ENCODE measurements at places on chromosomes 4 and X.

GRCh38 chr4:100707786-100708185 lies 190.0 kb upstream of the EMCN start:
- DNase-seq, result no peak

DNA sequence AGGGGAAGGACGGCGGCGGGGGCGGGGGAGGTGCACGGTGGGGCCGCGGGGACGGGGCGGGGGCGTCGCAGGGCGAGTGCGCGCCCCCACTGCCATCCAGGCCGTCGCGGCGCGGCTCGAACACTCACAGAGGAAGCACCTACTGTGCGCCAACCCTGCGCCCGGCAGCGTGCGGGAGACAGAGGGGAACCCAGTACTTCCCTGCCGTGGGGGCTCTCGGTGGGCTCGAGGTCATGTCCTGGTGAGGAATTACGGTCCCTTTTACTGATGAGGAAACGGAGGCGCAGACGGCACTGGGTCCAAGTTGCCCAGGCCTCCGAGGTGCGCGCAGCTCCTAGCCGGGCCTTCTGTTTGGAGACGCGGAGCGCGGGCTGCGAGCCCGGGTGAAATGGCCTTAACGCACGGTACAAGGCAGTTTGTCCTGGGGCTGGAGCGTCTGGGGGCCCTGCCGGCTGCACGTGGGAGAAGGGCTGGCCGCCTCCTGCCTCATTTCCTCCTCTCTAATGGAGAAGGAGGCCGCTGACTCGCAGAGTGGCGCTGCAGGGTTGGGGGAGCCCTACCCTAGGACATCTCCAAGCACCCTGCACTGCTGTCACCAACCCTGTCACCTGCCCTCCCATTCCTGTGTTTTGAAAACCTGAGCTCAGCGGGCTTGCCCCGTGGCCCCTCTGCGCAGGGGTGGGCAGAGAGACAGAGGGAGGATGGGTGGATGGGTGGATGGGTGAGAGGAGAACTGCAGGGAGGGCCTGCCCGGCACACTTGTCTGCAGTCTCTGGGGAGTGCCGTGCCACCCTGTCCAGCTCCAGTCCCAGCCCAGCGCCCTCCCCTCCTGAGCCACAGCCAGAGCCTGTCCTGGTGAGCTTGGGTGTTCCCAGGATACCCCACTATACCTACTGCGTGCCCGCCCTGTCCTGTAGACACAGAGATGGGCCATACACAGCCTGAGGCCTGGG lies 106.0 kb downstream of the ADRA2C start:
- DNase-seq, result no peak

DNA sequence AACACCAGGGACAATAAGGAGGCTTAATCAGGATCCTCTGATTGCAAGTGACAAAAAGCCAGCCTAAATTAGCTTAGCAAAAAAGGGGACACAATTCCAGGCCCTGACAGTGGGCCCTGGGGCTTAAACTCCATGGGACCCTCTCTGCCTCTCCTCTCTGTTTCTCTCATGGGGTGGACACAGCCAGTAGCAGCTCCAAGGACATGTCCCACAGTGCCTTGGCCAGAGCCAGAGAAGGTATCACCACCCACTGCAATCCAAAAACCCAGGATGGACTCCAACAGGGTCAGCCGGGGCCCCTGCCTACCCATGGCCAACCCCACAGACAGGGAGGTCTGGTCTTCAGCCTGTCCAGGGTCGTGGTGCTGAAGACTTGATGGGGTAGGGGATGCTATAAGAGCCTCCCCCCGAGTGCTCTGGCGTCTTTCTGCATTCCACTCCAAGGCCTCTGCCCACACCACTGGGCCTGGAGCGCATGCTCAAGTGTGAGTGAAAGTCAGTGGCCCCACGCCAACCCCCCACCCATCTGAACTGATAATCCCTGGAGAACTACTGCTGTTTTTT lies 19.7 kb upstream of the PPP2R2C start:
- DNase-seq, result no peak

GRCh38 chrX:11450354-11450753 lies 157.1 kb downstream of the AMELX start:
- no peak for DNase-seq

DNA sequence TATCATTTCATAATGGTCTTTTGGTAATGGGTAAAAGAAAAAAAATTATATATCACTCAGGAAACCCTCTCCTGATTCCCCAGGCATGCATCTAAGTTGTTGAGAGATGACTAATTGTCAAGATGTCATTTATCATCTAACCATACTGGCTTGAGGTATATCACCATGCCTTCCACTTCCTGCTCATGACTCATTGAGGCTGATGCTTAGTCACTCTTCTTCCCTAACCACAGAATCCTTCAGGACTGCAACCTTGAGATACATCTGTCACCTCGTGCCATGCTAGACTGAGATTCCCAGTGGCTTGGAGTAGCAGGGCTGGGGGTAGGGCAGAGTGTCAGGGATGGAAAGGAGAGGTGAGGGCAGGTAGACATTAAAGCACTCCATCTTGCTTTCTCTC lies 782.5 kb upstream of the INTU start:
- DNase-seq, result no peak
